ENCODE measurements at places on chromosomes 3 and 15.

GRCh38 chr15:23073890-23074646 lies 34.7 kb upstream of the TUBGCP5 start:
- DNase-seq: no peak

GRCh38 chr3:16841904-16842271 lies 42.9 kb upstream of the PLCL2 start:
- DNase-seq: peak; percentile 30

DNA sequence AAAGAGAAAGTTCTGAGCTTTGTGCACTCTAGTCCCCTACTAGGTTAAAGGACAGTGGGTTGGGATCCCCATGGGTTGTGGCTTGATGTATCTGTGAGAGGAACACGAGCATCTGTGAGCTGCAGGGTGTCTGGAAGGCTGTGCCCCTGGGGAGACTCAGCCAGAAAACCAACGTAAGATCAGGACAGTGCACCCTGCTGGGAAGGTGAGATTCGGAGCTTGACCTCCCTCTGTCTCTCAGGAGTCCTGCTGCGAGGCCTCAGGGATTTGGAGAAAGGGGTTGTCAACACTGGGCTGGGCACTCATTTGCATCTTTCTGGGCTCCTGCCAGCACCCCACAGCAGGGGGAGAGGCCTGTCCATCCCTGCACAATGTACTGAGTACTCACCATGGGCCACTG lies 15.2 kb downstream of the ANKRD63 start:
- DNase-seq: no peak

GRCh38 chr3:71511037-71511436 lies 72.5 kb downstream of the FOXP1 start:
- DNase-seq: no peak

DNA sequence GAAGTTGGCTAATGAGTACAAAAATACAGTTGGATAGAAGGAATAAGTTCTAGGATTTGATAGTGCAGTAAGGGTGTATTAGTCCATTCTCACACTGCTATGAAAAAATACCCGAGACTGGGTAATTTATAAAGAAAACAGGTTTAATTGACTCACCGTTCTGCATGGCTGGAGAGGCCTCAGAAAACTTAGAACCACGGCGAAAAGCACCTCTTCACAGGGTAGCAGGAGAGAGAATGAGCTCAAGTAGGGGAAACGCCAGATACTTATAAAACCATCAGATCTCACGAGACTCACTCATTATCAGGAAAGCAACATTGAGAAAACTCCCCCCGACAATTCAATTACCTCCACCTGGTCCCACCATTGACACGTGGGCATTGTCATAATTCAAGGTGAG lies 483.3 kb downstream of the TUSC7 start:
- DNase-seq: no peak

- no peak for DNase-seq
Measured at GRCh38 chr3:177056927-177057326, 140.4 kb downstream of the TBL1XR1 start.

All from Jurkat, Clone E6-1 (cell line).